Activated CD4-positive, alpha-beta T cell treated with anti-CD3 and anti-CD28 coated beads, Interleukin-2, amount 10 ng/mL, durations not matched to agents 7 days and 5 days (primary cell): ENCODE measurements at places on chromosomes 5 and 9. TPM values are rescaled to one million over a fixed set of nuclear protein-coding genes. Genes with fewer than 3 reads are reported as not detected.

HCN1 gene
- total RNA-seq, result not detected

CENPP gene
- total RNA-seq, result 31.6 TPM

ADCY2 gene
- total RNA-seq, result not detected

DNA sequence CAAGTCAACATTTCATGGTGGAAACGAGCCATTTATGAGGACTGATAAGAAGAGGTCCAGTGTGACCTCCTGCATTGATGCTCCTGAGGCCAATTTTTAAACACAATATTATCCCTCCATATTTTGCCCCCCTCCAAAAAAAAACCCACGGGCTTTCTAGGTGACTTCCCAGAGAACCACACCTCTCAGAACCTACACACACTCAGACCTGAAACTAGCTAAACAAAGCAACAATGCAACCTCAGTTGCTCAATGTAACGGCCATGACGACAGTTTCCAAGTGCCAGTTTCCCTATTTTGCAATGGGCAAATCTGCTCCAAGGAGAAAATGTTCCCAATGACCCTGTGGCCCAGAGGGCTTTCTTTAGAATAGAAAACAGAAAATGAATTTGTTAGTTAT lies 3.5 kb downstream of the NRG2 start:
- no peak for DNase-seq

DNA sequence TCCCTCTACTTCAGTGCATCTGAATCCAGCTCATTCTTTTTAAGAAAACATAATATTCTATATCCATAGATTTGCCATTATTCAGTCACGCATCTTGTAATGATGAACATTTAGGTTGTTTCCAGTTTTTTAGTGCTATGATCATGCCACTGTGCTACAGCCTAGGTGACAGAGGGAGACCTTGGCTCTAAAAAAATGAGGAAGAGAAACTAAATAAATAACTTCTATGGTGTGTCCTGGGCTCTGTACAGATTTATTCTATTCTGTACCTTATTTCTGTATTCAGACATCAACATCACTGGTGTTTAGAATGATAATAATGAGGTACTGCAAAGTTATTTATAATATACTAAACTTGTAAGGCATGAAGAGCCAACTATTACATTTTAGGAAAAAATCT lies 45.9 kb downstream of the PDE8B start:
- no peak for DNase-seq
